ENCODE measurements at places on chromosomes 6 and 20.

DNA sequence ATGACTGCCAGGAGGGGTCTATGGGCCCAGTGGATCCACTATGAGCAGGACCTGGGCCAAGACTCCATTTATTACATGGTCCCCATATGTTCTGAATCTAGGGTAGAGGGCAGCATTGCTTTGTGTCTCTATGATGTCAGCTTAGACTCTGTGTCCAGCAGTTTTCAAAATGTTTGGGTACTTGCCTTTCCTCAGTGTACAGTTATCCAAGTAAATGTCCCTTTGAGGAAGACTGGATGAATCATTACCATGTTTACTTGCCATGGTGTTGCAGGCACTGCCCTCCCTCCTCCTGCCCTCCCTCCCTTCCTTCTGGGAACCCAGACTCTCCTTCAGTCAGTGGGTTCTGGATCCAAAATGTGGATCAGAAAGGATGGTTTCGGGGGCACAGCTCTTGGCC, 108.6 kb downstream of the NRN1 start:
- no peak for DNase-seq

- no peak for DNase-seq
Measured at GRCh38 chr20:34526466-34526865, 10.2 kb downstream of the DYNLRB1 start.

DNA sequence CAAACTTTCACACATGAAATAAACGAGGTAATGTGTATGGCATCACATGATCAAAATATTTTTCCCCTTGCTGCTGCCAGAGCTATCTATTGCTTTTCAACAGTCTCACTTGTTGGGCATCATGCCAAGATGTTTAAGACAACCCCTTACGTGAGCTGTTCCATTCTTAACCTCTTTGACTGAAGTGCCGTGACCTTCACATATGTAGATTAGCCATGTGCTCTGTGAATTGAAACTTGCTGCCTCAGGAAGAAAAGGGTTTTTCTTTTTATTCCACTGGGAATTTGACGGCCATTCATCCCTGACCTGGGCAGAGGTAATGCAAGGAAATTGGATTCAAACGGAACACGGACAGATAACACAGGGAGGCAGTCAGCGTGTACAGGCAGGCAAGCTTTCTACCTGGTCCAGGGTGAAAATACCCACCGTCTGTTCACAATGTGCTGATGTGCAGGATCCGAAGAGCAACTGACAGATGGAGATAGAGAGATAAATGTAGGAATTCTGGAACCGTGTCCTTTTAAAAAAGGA, 14.2 kb downstream of the ARID1B start:
- DNase-seq: no peak

DNA sequence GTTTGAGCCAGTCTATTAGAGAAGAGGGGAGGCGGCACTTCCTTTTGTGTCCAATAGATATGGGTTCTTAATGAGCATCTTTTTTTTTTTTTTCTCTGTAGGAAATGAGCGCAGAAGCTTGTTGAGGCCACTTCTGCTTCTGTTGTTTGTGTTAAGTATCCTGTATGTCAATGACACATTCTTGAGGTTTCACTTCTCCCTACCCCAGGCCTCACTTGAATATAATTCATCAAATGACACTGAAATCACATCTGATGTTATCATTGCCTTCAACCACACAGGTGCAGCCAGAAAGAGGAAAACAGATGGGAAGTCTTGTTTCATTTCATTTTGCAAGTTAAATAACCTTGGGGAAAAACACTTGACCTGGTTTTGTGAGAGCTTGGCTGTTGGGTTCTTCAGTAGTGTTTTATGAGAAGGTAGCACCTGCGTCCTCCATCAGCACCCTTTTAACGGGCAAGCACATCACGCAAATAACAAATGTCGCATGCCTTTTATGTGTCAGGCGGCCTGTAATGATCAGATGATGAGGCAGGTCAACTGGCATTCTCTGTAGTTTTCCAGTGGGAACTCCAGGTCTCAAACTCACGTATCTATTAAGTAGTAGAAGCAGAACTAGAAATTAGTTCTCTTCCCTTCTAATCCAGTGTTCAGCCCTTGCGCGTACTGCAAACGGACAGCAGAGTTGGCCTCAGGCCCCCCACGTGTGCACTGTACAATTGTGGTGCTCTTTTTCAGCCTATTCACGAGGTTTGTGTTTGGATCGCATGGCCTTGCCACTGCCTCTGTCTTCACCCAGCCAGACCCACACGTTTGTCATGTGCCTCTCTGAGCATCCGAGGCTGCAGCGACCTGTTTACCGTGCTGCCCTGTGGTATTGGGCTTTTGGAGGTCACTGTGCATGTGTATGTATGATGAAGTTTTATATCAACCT, 23.5 kb downstream of the PLEKHG1 start:
- no peak for DNase-seq

- no peak for DNase-seq
Measured at GRCh38 chr6:122207794-122208193, 191.7 kb upstream of the HSF2 start.

DNA sequence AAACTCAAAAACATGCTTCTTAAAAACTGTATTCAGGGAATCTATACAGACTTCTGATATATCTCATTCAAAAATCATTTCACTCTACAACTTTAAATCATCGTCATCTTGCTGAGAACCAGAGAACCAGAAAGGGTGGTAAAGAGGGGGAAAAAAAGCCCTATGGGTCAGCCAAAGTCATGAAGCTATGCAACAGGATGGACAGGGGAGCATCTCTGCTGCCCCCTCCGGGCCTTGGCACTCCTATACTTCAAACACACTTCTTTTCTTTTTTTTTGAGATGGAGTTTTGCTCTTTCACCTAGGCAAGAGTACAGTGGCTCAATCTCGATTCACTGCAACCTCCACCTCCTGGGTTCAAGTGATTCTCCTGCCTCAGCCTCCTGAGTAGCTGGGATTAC, 73.5 kb upstream of the NFATC2 start:
- no peak for DNase-seq

- DNase-seq: no peak
Measured at GRCh38 chr6:134757911-134758361, 192.0 kb downstream of the ALDH8A1 start.

DNA sequence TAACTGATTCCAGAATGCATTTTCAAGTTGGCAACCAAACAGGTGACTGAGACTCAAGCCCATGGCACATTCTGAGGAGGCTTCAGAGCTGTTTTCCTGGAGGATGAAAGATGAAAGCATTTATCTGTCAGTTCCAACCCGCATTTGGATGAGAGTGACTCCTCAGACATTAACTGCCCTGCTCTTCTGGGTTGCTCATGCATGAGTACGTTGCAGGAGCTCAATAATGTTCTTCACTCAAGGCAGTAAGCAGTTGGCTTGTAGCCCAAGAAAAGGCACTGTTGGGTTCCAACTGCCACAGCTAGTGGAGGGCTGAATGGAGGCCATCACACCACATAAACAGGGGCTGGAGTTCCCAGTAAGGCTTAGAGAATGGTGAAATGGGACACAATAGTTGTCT, 155.3 kb downstream of the FUT9 start:
- DNase-seq: no peak

- DNase-seq: no peak
Measured at GRCh38 chr6:36851149-36851614, 11.9 kb upstream of the CPNE5 start.

DNA sequence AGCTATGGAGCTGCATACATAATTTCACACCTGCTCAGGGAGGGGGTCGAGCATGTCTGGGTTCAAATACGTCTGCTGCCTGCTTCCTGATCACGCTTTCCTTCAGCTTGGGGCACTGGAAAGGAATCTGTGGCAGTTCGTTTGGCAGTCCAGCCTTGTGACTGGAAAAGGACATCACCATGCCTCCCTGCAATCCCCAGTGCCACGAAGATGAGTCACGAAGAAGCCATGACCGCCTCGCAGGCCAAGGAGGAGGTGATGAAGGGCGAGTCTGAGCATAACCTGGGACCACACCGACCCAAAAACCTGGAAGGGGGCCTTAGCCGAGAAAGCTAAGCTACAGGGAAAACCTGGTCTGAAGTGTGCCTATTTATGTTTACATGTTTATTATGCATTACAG, 13.1 kb downstream of the JAG1 start:
- no peak for DNase-seq

GRCh38 chr20:60024245-60024644, 66.0 kb downstream of the CDH26 start:
- no peak for DNase-seq

GRCh38 chr20:16803965-16804792, 56.0 kb downstream of the OTOR start:
- DNase-seq: peak; percentile 18

- DNase-seq: peak; percentile 50
Measured at GRCh38 chr6:26097268-26097875, 10.1 kb downstream of the HFE start.

- no peak for DNase-seq
Measured at GRCh38 chr6:163507965-163508364, 93.4 kb downstream of the QKI start.
